ENCODE measurements at places on chromosomes 5 and 9.

DNA sequence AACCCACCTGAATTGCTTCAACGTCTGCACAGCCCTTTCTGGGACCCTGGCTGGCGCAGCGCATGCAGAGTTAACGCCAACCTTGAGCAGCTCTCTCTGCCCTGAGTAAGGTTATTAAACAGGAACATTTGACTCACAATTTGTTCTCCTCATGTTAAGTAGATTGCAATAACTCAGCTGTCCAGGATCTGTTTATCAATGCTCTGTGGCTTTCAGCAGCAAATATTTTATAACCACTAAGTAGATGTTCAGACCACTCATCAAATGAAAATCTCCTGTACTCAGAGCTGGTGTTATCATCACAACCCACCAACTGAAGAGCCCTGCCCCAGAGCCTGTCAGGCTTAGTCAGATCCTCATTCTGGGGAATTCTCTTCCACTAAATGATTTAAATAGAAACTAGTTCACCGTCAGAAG, 403.0 kb downstream of the ZNF608 start:
- no peak for DNase-seq

DNA sequence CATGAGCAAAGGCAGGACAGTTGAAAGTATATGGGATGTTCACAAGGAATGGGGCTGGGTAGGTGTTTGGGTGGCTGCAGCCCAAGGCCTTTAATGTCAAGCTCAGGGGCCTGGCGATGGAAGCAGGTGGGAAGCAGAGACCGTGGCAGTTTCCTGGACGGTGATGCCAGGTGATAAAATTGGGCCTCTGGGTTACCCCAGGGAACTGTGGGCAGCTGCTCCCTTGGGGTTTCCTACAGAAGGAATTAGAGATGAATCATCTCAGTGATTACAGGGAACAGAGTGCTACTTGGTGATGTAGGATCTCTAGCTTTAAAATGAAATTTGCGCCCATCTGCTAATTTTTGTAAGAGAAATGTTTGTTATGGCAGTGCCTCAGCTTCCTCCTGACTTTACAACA, 39.2 kb downstream of the TSTD2 start:
- DNase-seq = no peak

GRCh38 chr5:10536931-10537579, 26.8 kb upstream of the ANKRD33B start:
- no peak for DNase-seq

- no peak for DNase-seq
These were observed 52.2 kb upstream of the TUT7 start for GRCh38 chr9:86406366-86406765.

DNA sequence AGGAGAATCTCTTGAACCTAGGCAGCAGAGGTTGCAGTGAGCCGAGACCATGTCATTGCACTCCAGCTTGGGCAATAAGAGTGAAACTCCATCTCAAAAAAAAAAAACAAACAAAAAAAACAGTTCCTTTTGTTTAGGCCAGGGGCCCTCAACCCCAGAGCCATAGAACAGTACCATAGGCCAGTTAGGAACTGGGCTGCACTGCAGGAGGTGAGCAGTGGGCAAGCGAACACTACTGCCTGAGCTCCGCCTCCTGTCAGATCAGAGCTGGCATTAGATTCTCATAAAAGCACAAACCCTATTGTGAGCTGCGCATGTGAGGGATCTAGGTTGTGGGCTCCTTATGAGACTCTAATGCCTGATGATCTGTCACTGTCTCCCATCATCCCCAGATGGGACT, 49.1 kb upstream of the SUB1 start:
- no peak for DNase-seq

DNA sequence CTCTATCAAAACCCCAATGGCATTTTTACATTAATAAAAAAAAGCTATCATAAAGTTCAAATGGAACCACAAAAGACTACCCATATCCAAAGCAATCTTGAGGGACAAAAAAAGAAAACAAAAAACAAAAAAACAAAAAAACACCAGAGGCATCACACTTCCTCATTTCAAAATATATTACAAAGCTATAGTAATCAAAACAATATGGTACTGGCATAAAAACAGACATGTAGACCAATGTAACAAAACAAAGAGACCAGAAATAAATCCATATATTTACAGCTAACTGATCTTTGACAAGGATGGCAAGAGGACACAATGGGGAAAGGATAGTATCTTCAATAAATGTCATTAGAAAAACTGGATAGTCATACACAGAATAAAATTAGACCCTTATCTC, 245.1 kb upstream of the MSX2 start:
- DNase-seq = no peak

All from activated gamma-delta T cell (primary cell).